Natural killer cell treated with Interleukin-12 subunit alpha and Interleukin-12 subunit beta and Interleukin-15 and Interleukin-18, amount 100 ng/mL, for 72 hours (primary cell): ENCODE measurements at places on chromosomes 3 and 15. TPM values are rescaled to one million over a fixed set of nuclear protein-coding genes. Genes with fewer than 3 reads are reported as not detected.

DNA sequence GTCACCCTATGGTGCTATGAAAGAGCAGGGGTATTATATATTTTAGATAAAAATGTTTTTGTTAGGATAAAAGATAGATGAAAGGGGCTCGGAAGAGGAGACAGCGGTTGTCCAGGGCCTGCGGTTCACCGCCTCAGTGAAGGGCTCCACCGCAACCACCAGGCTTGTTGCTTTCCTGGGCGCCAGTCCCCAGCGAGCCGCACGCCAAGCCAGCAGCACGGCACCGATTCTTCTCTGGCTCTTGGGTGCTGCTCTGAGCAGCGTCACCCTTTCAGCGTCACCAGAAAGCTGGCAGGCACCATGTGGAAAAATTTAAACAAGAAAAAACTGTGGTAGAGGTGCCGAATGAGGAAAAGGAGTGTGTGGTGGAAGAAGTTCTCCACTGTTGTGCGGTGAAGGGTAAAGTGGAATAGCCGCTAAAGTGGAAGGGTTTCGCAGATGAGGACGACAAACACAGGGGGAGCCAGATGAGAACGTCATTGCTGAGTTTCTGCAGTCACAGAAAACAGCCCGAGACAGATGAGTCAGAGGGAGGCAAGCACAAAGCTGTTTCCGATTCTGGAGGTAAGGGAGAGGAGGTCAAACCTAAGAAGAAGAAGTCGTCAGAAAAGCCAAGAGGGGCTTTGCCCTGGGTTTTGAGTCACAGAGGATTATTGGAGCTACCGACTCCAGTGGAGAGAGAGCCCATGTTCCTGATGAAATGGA, 569.2 kb downstream of the ZBBX start:
- no peak for DNase-seq
- no peak overlapping the region for H3K27ac ChIP-seq
- H3K36me3 ChIP-seq = peaks cover 19% of the 10 kb centered on the region
- no peaks in the 10 kb centered on the region for H3K4me1 ChIP-seq
- no peaks in the 10 kb centered on the region for H3K27me3 ChIP-seq

GRCh38 chr15:63287109-63287508, 9.7 kb downstream of the APH1B start:
- H3K27me3 ChIP-seq = no peaks in the 10 kb centered on the region
- no peak for DNase-seq
- H3K36me3 ChIP-seq = peaks cover 4% of the 10 kb centered on the region
- no peak overlapping the region for H3K27ac ChIP-seq
- peaks cover 11% of the 10 kb centered on the region for H3K4me1 ChIP-seq

KLHL24 gene
- 14.9 TPM for total RNA-seq

GRCh38 chr3:89787485-89787884, 680.1 kb downstream of the EPHA3 start:
- H3K4me1 ChIP-seq = no peaks in the 10 kb centered on the region
- no peaks in the 10 kb centered on the region for H3K27me3 ChIP-seq
- no peak overlapping the region for H3K27ac ChIP-seq
- H3K36me3 ChIP-seq = peaks cover 6% of the 10 kb centered on the region

TIMP4 gene
- not detected for total RNA-seq

DNA sequence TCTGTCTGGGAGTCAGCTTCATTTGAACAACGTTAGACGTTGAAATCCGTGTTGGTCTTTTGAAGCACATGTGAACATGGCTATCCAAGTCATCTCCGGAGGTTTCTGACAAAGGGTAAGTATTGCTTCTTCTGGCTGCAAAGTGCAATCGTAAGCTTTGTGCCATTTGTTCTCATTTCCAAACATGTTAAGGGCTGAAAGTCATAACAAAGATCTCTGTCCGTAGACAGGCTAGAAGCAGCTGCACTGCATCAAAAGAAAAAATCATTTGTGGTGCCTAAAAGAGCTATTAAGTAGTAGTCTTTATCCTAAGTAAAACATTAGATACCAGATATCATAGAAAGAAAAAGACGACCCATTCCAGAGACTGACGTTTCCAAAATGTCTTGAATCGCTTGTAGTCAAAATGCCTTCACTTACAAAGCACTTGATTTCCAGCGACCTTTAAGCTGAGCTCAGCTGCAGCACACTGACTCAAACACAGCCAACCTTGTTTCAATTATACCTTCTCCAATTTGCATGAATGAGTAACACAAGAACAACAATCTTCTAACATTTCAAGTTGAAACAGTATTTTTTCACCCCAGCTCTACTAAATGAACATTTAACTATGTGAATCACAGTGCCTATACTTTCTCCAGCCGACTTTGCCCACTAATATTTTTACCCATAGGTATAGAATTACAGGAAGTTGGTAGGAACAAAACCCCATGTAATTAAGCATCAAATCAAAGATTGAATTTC, 76.6 kb downstream of the NEDD4 start:
- H3K27me3 ChIP-seq = no peaks in the 10 kb centered on the region
- no peaks in the 10 kb centered on the region for H3K4me1 ChIP-seq
- H3K4me3 ChIP-seq = no peak overlapping the region
- no peak for DNase-seq
- no peaks in the 10 kb centered on the region for H3K36me3 ChIP-seq

- H3K27ac ChIP-seq = no peak overlapping the region
- peaks cover 44% of the 10 kb centered on the region for H3K27me3 ChIP-seq
- no peak for DNase-seq
- H3K4me1 ChIP-seq = peaks cover 42% of the 10 kb centered on the region
Observed at GRCh38 chr15:39494462-39494861, 86.4 kb upstream of the THBS1 start.

DNA sequence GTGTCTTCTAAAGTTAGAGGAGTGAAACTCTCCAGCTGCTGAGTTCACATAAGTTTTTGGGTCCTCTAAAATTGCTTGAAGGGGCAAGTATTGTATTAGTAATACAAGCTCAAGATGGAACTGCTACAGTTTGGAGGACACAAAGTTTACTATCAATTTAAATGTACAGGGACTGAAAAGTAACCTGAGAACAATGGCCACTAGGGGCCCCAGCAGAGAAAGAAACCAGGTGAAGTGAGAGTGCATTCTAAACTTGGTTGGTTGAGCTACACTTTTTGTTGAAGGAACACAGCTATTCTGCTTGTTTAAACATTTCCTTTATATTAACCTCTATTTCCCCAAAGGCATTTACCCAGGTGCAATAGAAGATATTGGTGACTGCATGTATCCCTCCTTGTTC, 755.5 kb downstream of the GBE1 start:
- no peak for DNase-seq
- no peak overlapping the region for H3K27ac ChIP-seq
- H3K4me3 ChIP-seq = no peak overlapping the region
- peaks cover 4% of the 10 kb centered on the region for H3K36me3 ChIP-seq
- no peaks in the 10 kb centered on the region for H3K27me3 ChIP-seq
- no peaks in the 10 kb centered on the region for H3K4me1 ChIP-seq

MINAR1 gene
- 1.7 TPM for total RNA-seq

DNA sequence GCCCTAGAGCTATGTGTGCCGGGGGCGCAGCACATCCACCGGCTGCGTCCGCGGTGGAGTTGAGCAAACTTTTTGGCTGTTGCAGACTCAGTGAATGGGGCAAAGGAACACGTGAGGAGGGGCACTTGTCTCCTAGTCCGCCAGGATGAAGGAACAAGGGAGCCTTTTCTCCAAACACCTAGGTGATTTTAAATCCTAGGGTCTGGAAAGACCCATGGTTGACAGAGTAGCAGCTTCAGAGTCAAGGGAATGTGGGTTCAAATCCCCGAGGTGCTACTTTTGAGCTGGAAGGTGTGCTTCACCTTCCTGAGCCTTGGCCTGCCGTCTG, 648 bp downstream of the ACAN start:
- no peak for DNase-seq
- H3K4me3 ChIP-seq = no peak overlapping the region
- H3K27me3 ChIP-seq = peaks cover 46% of the 10 kb centered on the region
- no peaks in the 10 kb centered on the region for H3K36me3 ChIP-seq
- no peaks in the 10 kb centered on the region for H3K4me1 ChIP-seq

DNA sequence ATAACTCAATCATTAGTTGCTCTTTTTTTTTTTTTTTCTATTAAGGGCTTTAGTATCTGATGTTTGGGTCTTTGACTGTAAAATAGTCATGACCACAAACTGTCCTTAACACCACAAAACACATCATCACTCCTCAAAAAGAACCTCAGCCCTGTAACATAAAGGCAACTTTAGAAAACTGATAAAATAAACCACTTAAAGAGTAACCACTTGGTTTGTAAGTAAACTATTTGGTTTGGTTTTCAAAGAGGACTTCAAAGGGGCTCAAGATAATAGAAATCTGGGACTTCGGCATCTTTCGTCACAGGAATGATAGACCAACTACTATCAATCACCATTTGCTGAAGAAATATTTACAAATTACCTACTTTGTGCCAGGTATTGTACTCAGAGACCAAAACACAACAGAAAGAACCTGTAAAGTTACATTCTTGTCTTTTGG, 167.8 kb downstream of the FOXP1 start:
- no peaks in the 10 kb centered on the region for H3K27me3 ChIP-seq
- H3K36me3 ChIP-seq = no peaks in the 10 kb centered on the region
- peak overlapping the region; percentile 60 for H3K4me3 ChIP-seq
- peak overlapping the region; percentile 23 for H3K27ac ChIP-seq
- no peak for DNase-seq

DNA sequence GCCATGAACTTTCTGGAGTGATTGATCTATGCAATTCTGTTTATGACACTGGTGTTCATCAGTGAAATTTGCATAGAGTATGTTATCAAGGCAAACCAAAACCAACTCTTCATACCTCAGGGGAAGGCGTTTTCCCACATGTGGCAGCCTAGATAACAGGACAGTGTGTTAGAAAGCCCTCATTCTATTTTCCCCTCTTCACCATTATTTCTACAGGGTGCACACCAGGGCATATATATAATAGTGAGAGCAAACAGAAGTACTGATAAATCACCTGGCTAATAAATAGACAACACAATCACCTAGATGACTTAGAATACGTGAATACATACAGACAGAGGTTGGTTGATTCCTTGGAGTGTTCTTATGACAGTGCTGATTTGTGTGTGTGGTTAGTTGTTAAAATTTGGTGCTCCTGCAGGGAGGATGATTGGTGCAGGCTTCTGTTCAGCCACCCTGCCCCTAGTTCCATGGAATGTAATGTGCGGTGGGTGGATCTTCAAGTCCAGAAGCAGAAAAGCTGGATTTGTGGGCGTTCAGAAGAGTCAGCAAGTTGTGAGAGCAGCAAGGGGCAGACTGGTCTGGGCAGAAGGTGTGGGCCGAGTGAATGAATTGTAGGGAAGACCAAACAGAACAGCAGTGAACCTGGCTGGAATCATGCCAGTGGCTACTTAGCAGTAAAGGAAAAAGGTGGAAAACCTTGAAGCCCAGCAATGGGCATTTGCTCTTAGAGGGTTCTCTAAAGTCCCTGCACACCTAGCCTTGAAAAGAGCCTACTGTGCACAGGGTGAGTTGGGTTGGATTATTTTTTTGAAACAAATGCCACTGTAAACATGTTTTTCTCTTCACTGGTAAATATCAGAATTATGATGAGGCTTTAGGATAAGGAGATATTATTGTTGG, 11.7 kb upstream of the RARRES1 start:
- no peak for DNase-seq
- H3K4me3 ChIP-seq = no peak overlapping the region
- no peaks in the 10 kb centered on the region for H3K36me3 ChIP-seq
- no peaks in the 10 kb centered on the region for H3K27me3 ChIP-seq

DNA sequence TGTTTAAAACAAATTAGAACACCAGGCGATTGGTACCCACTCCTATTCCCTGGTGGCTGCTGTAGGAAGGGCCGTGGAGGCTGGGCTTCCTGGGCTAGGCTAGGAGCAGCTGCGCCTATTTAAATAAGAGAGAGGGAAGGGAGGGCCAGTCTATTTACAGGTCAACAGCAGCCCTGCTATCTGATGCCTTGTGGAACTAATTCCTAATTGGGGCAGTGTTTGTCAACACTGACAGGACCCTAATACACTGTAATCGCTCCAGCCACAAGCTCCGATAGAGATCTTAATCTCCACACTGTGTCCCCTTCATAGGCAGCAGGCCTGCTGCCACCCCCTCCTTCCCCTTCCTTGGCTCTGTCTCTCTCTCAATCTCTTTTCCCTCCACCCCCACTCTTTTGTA, 116.9 kb upstream of the SOX14 start:
- no peak overlapping the region for H3K4me3 ChIP-seq
- no peaks in the 10 kb centered on the region for H3K27me3 ChIP-seq
- H3K4me1 ChIP-seq = no peaks in the 10 kb centered on the region
- H3K36me3 ChIP-seq = no peaks in the 10 kb centered on the region
- DNase-seq = no peak
- no peak overlapping the region for H3K27ac ChIP-seq

- no peak overlapping the region for H3K4me3 ChIP-seq
- DNase-seq = no peak
- no peaks in the 10 kb centered on the region for H3K4me1 ChIP-seq
- H3K27me3 ChIP-seq = no peaks in the 10 kb centered on the region
- H3K36me3 ChIP-seq = no peaks in the 10 kb centered on the region
Observed at GRCh38 chr3:116432795-116433194, 12.5 kb downstream of the LSAMP start.

DNA sequence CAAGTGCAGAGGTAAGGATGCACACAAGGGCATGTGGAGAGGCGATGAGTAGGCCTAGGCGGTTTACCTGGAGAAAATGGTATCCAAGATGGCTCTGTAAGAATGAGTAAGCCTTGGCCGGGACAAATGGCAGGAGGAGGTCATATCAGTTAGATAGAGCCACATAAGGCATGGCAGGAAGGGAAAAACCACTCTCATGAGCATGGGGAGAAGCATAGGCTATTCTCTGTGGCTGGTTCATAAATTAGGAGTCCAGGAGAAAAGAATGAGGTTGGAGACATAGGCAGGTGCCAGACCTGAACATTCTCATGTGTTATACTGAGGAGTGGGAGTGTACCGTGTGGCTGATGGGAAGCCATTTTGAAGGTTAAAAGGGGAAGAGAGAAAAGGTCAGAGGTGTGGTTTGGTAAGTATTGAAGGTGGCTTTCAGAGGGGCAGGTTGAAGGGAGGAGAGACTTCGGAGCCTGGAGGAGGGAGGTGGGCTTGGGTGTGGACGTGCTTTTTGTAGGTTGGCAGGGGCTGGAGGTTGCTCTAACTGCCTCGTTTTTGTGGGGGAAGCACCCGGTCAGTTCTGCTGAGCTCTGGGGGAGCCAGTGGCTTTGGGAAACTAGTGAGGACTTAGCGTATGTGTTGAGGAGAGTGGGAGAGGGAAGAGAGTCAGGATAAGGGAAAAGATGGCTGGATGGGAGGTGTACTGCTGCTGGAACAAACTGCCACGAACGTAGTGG, 4.6 kb upstream of the FAM43A start:
- H3K4me1 ChIP-seq = peaks cover 32% of the 10 kb centered on the region
- no peak overlapping the region for H3K4me3 ChIP-seq
- H3K36me3 ChIP-seq = no peaks in the 10 kb centered on the region
- DNase-seq = no peak
- H3K27me3 ChIP-seq = peaks cover 2% of the 10 kb centered on the region

LMAN1L gene
- total RNA-seq = 3.4 TPM

SLC28A2 gene
- total RNA-seq = not detected

GRCh38 chr3:139939681-139940190, 4.8 kb downstream of the CLSTN2 start:
- no peak overlapping the region for H3K4me3 ChIP-seq
- DNase-seq = no peak
- peaks cover 26% of the 10 kb centered on the region for H3K27me3 ChIP-seq

- DNase-seq = peak; percentile 62
- H3K36me3 ChIP-seq = no peaks in the 10 kb centered on the region
- H3K27ac ChIP-seq = no peak overlapping the region
- H3K27me3 ChIP-seq = no peaks in the 10 kb centered on the region
Observed at GRCh38 chr3:50324351-50325112, 2.0 kb upstream of the HYAL2 start.
